ENCODE measurements at places on chromosomes 4 and X.

DNA sequence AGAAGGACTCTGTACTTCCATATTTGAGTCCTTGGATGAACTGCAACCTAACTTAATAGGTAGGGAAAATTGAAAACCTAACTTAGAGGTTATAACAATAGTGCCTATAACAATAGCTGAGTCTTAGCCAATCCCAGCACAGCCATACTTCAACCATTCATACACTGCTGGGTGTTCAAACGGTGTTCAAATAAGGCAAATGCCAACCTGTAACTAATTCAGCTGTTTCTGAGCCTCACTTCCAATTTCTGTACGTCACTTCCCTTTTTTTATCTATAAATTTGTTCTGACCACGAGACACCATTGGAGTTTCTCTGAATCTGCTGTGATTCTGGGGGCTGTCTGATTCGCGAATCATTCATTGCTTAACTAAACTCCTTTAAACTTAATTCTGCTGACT, 9.6 kb upstream of the GRSF1 start:
- no peaks in the 10 kb centered on the region for H3K27me3 ChIP-seq
- no peak overlapping the region for H3K27ac ChIP-seq
- no peaks in the 10 kb centered on the region for H3K36me3 ChIP-seq
- no peak overlapping the region for H3K4me3 ChIP-seq
- no peaks in the 10 kb centered on the region for H3K4me1 ChIP-seq
- no peak for DNase-seq

DNA sequence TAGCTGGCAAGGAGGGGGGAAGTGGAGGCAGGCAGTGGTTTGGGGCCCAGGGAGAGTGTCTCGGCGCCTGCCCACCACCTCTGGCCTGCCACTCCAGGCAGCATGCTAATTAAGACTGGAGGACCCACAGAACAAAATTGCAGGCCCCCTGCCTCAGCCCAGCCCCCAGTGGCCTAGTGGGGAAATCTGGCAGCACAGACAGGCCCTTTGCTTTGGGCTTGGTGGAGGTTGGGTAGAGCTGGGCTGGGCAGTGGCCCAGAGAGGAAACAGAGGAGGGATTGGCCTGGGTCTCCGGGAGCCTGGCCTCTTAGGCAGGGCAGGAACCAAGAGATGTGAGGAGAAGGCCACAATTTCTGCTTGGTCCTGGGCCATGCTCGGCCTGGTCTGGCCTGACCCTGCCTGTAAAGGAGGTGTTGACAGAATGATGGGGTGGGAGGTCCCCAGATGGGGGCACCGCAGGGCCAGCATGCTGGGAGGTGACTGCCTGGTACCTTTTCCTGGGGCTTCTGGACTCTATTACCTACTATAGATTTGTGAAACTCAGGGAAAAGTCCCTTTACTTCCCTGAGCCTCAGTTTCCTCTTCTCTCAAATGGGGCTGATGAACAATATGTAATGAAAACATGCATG, 92.4 kb upstream of the PJA1 start:
- no peak for DNase-seq
- no peak overlapping the region for H3K4me3 ChIP-seq
- H3K27ac ChIP-seq = no peak overlapping the region
- no peaks in the 10 kb centered on the region for H3K4me1 ChIP-seq

- no peak overlapping the region for H3K4me3 ChIP-seq
- H3K36me3 ChIP-seq = no peaks in the 10 kb centered on the region
- H3K27me3 ChIP-seq = no peaks in the 10 kb centered on the region
- no peak overlapping the region for H3K27ac ChIP-seq
Observed at GRCh38 chr4:97139791-97140190, 1003.5 kb downstream of the STPG2 start.

DNA sequence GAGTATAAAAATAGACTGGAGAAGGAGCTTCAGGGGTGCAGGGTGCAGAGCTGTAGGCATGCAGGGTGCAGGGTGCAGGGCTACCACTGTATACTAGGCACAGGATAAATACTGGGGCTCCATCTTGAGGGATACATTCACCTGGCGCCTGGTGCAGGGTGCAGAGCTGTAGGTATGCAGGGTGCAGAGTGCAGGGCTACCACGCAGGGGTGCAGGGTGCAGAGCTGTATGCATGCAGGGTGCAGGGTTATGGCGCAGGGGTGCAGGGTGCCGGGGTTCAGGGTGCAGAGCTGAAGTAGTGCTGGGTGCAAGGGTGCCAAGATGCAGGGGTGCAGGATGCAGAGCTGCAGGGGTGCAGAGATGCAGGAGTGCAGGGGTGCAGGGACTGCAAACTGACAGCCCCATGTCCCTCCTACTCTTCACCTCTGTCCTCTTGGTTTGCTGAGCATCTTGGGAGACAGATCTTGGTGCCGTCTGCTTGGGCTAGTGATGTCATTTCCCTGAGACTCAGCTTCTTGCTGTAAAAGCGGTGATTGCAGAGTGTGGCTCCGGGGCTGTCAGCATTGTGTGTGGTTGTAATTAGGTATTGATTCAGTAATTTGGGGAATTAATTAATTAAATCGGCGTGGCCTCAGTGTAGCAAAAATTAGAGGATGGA, 91.2 kb downstream of the ADRA2C start:
- no peak overlapping the region for H3K27ac ChIP-seq
- no peaks in the 10 kb centered on the region for H3K27me3 ChIP-seq
- no peaks in the 10 kb centered on the region for H3K36me3 ChIP-seq

DNA sequence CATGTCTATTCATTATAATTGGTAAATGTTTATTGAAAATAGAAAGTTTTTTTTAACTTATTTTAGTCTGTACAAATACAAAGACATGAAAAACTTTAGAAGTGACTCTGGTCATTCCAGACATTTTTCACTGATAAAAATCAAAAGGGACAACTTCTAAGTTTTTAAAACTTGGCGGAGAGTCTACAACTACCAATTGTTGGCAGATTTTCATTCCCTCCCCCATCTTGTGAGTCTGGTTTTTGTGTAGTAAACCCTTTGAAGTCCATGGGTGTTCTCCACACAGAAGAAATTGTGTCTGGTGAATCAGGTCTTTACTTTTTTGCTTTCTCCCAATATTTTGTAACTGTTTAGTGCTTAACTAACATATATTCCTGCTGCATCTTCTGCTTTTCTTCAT, 336.5 kb downstream of the PDGFC start:
- no peaks in the 10 kb centered on the region for H3K27me3 ChIP-seq
- H3K27ac ChIP-seq = no peak overlapping the region
- no peak for DNase-seq
- H3K4me3 ChIP-seq = no peak overlapping the region
- no peaks in the 10 kb centered on the region for H3K36me3 ChIP-seq

DNA sequence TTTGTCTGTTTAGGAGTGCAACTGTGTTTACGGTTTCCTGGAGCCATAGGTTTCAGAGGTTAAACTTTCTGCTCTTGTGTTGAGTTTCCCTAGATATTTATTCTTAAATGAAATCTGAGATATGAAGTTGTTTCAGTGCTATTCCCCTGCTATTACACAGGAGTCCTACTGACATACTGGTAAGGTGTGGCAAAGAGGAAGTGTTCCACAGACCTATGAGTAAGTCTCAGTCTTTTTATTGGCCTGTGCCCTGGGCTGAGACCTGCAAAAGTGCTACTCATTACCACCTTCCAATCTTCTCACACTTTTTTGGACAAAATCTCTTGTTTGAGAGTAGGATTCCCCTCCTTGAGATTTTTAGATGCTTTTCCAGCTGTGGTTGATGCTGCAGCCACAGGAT, 35.6 kb upstream of the MAGEA8 start:
- no peak overlapping the region for H3K27ac ChIP-seq
- no peak for DNase-seq
- H3K4me1 ChIP-seq = no peaks in the 10 kb centered on the region
- no peaks in the 10 kb centered on the region for H3K36me3 ChIP-seq
- H3K4me3 ChIP-seq = no peak overlapping the region

- H3K4me1 ChIP-seq = no peaks in the 10 kb centered on the region
- peak; percentile 66 for DNase-seq
- H3K4me3 ChIP-seq = no peak overlapping the region
- no peaks in the 10 kb centered on the region for H3K36me3 ChIP-seq
- no peak overlapping the region for H3K27ac ChIP-seq
Observed at GRCh38 chrX:102950908-102951866, 14.1 kb downstream of the RAB40AL start.

DNA sequence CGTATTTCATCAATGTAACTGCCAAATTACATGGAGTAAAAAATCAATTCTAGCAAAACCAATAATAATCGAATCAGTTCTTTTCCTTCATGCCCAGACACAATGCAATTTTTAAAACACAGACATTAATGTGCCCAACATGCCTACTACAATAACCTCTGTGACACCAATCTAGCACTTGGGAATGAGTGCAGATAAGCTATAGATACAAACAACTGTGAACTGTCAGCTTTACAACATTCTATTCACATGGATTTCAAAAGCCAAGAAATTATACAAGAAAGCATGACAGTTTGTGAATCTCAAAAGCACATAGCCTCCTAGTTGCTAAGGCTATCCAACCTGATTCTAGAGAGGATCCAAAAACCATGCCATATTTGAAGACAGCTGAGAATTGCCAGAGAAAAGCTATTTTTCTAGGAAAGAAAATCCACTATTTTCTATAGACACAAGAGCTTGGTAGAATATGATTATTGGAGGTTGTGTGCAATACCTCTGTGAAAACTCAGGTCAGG, 80.6 kb downstream of the COMMD8 start:
- no peaks in the 10 kb centered on the region for H3K36me3 ChIP-seq
- H3K27me3 ChIP-seq = no peaks in the 10 kb centered on the region
- no peaks in the 10 kb centered on the region for H3K4me1 ChIP-seq
- DNase-seq = no peak

GRCh38 chr4:5988086-5988845, 30.0 kb downstream of the C4orf50 start:
- no peak overlapping the region for H3K4me3 ChIP-seq
- H3K27me3 ChIP-seq = no peaks in the 10 kb centered on the region
- peak; percentile 25 for DNase-seq
- no peaks in the 10 kb centered on the region for H3K4me1 ChIP-seq
- H3K36me3 ChIP-seq = no peaks in the 10 kb centered on the region

DNA sequence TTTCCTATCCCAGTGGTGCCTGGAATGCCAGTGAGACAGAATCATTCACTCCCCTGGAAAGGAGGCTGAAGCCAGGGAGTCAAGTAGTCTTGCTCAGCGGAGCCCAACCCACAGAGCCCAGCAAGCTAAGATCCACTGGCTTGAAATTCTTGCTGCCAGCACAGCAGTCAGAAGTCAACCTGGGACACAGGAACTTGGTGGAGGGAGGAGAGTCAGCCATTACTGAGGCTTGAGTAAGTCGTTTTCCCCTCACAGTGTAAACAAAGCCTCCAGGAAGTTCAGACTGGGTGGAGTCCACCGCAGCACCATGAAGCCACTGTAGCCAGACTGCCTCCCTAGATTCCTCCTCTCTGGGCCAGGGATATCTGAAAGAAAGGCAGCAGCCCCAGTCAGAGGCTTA, 283.2 kb upstream of the CPEB2 start:
- H3K4me1 ChIP-seq = no peaks in the 10 kb centered on the region
- H3K36me3 ChIP-seq = no peaks in the 10 kb centered on the region
- DNase-seq = no peak
- H3K27ac ChIP-seq = no peak overlapping the region

DNA sequence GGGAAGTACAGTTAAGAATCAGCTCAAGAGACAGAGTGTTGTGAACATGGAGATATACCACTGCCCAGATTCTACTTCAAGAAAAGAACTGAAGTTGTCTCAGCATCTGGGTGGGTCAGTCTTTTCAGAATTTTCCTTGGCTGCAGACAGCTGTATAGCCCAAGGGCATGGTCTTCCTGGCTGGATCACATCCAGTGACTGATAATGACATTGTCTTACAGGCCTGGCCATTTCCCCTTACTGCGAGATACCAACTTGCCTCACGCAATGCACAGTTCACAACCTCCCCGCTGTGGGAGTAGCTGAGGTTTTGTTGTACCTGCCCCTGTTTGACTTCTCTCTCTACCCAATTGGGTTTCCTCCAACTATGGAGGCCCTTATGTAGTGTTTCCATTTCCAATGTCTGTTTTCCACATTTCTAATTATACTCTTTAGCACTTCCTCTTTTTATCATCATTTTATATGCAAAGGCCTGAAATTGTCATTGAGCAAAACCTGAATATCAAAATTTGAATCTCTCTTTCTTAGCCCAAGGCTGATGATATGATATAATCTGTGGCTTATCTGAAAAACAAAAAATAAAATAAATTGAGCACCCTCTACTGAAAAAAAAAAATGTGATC, 209.1 kb downstream of the NAF1 start:
- H3K36me3 ChIP-seq = no peaks in the 10 kb centered on the region
- H3K4me1 ChIP-seq = no peaks in the 10 kb centered on the region
- H3K27ac ChIP-seq = no peak overlapping the region

GRCh38 chr4:101102114-101102742, 245.1 kb downstream of the PPP3CA start:
- H3K27me3 ChIP-seq = no peaks in the 10 kb centered on the region
- H3K27ac ChIP-seq = no peak overlapping the region
- H3K4me3 ChIP-seq = no peak overlapping the region

GRCh38 chr4:7539186-7539585, 104.5 kb upstream of the PSAPL1 start:
- H3K4me1 ChIP-seq = no peaks in the 10 kb centered on the region
- no peaks in the 10 kb centered on the region for H3K36me3 ChIP-seq
- no peaks in the 10 kb centered on the region for H3K27me3 ChIP-seq
- H3K27ac ChIP-seq = no peak overlapping the region
- no peak overlapping the region for H3K4me3 ChIP-seq
- DNase-seq = no peak

DNA sequence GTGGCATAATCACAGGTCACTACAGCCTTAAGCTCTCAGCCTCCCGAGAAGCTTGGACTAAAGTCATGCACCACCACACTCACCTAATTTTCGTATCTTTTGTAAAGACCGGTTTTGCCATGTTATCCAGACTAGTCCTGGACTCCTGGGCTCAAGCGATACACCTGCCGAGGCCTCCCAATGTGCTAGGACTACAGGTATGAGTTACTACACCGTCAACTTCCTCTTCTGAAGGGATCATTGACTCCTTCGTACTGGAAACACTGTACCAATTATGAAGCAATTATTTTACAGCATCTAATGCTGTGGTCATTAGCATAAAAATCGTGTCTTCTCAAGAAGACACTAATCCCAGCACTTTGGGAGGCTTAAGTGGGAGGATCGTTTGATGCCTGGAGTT, 35.2 kb downstream of the PDS5A start:
- no peak overlapping the region for H3K27ac ChIP-seq
- DNase-seq = peak; percentile 38
- H3K36me3 ChIP-seq = no peaks in the 10 kb centered on the region
- H3K4me3 ChIP-seq = no peak overlapping the region
- H3K27me3 ChIP-seq = no peaks in the 10 kb centered on the region

DNA sequence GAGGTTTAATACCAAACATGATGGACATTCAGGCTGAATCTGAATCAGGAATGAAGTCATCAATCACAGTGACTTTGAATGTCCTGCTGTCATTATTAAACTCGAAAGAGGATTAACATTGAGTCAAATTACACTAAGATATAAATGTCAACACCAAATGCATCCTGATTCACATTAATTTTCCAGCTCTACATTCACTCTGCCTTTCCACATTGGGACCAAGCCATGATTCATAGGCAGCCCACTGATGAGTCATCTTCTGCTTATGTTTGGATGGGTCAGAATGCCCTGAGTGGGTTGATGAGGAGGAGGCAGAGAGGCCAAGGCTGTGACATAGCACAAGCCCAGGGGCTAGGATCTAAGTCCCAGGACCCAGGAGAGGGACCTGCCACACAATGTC, 247.6 kb upstream of the RPS6KA3 start:
- H3K36me3 ChIP-seq = no peaks in the 10 kb centered on the region
- H3K27me3 ChIP-seq = no peaks in the 10 kb centered on the region
- no peak overlapping the region for H3K27ac ChIP-seq
- DNase-seq = no peak
- H3K4me3 ChIP-seq = no peak overlapping the region
- H3K4me1 ChIP-seq = no peaks in the 10 kb centered on the region

Measured in Peyer's patch (tissue), 4 donors.